ENCODE measurements at places on chromosomes 13 and 19.

DNA sequence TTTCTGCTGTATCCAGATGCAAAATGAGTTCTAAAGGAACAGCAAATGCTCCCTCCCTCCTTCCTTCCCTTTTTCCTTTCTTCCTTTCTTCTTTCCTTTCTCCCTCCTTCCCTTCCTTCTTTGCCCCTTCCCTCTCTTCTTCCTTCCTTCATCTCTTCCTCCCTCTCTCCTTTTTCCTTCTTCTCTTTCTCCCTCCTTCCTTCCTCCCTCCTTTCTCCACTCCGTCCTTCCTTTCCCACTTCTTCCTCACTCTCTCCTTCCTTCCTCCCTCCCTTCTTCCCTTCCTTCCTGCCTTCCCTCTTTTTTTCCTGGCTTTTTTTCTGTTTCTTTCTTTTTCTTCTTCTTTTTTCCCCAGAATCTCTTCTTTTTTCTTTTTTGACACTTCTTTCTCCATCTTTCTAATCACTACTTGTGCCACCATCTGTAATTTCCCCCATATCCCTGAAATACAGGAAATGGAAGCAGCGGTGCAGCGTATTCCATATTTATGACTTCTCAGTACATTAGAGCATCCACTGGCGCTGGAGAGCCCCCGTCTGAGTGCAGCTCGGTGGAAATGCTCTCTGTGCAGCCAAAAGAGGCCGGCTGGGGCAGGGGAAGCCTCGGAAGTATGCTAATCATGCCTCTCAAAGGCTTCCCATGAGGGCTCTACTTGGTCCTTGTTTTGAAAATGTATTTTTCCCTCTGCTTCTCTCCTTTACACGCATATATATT is 275.6 kb downstream of the TSHZ3 start:
- no peak for DNase-seq

GRCh38 chr13:90276216-90276615 is 1071.3 kb upstream of the MIR17HG start:
- DNase-seq = no peak

GRCh38 chr13:49348751-49349150 is 95.1 kb downstream of the CAB39L start:
- no peak for DNase-seq

- no peak for DNase-seq
Observed at GRCh38 chr13:48398450-48399095, 14.3 kb downstream of the LPAR6 start.

DNA sequence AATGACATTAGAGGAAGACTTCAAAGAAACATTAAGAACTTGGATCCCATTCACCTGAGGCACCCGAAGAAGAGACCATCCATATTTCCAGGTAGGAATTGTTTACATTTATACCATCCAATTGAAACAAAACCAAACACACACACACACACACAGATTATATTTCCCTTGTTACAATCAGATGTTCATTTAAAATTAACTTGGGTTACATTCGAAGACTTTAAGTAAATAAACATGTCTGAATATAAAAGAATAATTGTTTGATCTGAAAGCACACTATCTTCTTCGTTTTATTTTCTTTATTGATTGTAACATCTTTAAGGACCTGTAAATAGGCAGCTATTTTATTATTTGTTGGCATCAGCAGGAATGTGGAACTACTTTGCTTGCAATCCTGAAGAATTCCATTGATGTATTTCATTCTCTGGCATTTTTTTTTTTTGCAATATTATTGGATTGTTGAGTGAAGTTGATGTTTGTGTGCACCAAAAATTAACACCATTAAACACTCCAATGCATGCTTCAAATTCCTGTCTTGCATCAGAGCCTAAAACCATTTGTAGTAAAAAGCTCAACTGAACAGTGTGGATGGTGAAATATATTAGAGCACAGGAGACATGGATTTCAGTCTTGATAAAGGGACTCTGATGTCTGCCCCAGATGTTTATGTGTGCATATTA is 85.3 kb upstream of the FRY start:
- no peak for DNase-seq

Data from stimulated activated CD4-positive, alpha-beta T cell treated with anti-CD3 and anti-CD28 coated beads, Interleukin-4, amount 100 ng/mL, for 4 hours (primary cell).